ENCODE measurements at places on chromosomes 6 and 20.

DNA sequence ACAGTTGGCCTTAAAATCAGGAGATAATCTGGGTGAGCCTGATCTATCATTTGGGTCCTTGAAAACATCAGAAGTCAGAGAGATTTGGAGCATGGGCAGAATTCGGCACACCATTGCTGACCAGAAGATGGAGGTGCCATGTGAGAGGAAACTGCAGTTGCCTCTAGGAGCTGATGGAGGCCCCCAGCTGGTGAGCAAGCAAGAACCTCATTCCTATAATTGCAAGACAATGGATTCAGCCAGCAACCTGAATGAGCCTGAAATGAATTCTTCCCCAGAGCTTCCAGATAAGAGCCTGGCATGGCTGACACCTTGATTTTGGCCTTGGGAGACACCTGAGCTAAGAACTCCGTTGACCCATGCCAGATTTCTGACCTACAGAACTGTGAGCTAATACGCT is 76.3 kb upstream of the FYN start:
- no peak for DNase-seq

GRCh38 chr6:107822176-107823046 is 1.7 kb downstream of the SCML4 start:
- DNase-seq: no peak

- DNase-seq: no peak
These were observed 276.0 kb downstream of the GJA1 start for GRCh38 chr6:121711472-121711871.

DNA sequence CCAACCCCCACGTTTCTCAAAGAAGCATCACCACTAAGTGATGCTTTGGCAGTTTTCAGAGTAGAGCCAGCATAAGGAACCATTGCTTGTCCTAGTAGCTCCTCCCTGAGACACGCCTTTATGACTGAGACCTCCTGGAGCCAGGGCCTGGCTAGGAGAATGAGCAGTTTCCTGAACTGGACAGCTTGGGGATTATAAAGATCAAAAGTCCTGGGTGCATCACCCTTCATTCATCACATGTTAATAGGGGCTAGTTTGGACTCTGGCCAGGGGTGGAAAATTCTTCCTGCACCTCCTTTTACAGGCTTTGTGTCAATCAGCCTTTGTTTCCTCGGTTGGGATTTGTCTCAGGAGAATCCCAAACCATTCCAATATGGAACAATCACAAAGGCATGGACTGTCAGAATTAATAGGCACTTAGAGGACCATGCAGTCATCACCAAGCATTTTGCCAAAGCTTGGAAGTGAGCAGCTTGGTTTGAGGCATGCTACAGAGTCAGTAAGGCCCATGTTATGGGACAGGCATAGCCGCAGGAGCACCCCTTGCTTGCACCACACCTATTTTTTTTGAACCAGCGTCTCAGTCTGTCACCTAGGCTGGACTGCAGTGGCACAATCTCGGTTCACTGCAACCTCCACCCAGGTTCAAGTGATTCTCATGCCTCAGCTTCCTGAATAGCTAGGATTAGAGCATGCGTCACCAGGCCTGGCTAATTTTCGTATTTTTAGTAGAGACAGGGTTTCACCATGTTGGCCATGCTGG is 64.9 kb upstream of the TGM3 start:
- DNase-seq: no peak

- DNase-seq: no peak
These were observed 333.7 kb downstream of the CDH4 start for GRCh38 chr20:61585764-61586163.

DNA sequence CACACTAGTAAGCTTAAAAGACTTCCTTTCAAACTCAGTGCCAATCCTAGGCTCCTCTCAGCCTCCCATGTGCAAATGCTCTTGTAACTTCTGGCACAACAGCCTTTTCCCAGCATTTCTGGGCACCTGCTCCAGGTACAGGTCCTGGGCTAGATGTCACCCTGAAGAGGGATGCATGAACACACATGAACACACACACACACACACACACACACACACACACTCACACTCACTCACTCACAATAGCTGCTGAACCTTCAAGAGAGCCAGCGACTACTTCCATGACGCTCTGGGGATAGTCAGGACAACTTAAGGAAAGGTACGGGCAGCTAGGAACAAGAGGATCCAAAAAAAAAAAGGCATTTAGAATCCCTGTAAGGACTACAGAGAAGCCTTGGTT is 122.8 kb downstream of the INSM1 start:
- DNase-seq: no peak

DNA sequence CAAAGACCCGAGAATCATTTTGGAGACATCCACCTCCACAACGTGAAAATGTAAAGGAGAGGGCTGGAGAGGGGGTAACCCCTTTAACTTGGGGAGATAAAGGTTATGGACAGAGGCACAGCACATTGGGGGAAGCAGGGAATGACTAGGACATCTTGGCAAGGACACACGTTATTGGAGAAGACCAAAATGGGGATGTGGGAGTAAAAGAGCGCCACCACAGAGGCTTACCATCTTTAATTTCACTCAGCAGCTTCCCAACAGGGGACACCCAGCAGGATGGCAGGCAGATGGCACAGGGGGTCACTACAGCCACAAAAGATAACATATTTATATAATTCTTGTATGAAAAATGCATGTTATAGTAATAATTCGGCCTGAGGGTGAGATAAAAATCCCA is 9.8 kb downstream of the C6orf52 start:
- no peak for DNase-seq

DNA sequence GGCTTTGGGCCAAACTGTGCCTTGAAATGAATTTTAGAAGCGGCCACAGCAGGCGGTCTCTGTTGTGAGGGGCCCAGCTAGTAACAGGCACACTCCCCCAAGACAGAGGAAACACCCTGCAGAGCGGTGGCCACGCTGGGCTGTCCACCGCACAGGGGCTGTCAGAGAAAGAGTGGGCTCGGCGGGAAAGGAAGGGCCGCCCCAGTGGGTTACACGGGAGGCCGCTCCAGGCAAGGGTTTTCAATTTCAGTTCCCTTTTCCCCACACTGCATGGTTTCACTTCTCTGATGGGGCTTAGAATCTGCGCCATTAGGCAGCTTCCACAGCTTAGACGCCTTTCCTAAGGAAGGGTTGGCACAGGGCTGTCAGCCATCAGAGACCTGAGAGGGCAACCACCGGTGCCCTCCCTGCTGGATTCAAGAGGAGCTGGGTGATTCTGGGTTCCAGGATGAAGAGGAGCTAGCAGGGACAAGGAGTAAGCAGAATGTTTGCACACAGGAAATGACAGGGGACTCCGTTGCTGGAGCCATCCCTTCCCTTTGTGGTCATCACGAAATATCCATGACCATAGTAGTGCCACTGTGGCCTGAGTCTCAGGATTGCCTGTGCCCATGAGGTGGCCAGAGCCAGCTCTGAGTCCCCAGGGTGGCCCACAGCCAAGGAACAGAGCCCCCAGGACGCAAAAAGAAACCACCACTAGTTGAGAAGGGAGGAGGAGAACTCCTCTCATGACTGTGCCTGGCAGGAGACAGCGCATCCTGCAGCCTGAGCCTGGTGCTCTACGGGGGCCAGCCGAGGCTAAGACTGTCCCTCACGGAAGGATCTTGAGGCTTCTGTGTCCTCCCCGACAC is 282.7 kb downstream of the NRN1 start:
- DNase-seq: no peak

DNA sequence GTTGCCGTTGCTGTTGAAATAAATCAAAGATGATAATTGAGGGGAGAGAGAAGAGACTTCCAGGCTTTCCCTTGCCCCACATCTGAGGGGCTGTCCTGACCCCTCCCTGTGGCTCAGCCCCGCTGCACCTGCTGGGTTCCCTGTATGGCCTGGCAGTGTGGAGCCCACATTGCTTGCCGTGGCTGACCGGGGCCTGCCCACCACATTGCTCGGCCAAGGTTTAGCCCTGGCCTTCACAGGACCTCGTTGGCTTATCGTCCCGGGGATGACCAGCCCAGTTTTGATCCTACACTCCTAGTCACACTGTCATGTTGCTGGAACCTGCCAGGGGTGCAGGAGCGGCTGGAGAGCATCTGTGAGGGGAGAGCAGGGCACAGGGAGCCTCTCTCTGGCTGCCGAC is 102.4 kb downstream of the CDH4 start:
- no peak for DNase-seq

DNA sequence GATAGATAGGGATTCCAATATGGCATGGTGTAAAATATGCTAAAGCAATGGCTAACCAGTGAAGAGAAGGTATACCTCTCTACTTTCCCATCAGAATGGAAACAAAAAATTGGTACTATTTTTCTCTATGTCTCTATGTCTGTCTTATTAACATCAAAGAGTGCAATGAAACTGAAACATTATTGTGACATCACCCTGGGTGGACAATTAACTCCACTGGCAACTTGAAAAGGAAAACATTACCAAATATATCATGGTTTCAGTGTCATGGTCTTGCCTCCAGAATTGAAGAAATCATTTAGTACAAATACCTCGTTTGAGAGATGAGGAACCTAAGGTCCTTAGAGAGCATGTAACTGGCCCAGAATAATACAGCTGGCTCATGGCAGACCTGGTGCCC is 1132.5 kb upstream of the MAP3K7 start:
- DNase-seq: no peak

GRCh38 chr6:19399406-19399805 is 437.8 kb upstream of the ID4 start:
- DNase-seq: no peak

GRCh38 chr6:55516736-55517135 is 62.3 kb downstream of the HMGCLL1 start:
- no peak for DNase-seq

GRCh38 chr20:4091490-4092479 is 76.4 kb upstream of the RNF24 start:
- DNase-seq: no peak

- DNase-seq: no peak
These were observed 15.0 kb upstream of the IFNGR1 start for GRCh38 chr6:137233911-137234863.

DNA sequence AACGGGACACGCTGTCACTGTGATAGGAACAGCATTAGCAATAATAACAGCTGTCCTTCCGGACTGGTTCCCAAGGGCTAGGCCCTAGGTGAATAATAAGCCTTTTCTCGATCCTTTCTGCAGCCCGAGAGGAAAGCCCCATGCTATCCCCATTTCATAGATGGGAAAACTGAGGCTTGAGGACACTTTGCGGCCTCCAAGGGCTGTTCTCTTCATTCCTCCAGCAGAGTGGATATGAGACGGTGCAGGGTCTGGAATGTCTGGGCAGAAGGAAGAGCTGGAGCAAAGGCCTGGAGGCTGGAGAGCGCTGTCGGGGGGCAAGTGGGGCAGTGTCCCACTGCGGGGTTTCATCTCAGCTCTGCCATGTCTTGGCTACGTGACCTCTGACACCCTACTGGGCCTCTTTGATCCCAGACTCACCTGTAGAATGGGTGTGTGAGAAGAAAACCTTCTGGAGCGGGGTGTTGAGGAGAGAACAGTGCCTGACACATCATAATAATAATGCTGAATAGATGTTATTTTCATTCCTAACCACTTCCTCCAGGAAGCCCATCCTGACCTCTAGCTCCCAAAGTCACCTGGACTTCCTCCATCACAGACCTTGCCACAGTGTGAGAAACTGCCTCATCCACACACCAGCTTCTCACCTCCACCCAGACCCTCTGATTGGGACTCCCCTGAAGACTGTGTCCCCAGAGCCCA is 74.8 kb downstream of the CEBPB start:
- no peak for DNase-seq

GRCh38 chr20:2752567-2753460 is 47.6 kb downstream of the CPXM1 start:
- no peak for DNase-seq

- no peak for DNase-seq
These were observed 359.4 kb downstream of the ADGRB3 start for GRCh38 chr6:68994521-68994920.

DNA sequence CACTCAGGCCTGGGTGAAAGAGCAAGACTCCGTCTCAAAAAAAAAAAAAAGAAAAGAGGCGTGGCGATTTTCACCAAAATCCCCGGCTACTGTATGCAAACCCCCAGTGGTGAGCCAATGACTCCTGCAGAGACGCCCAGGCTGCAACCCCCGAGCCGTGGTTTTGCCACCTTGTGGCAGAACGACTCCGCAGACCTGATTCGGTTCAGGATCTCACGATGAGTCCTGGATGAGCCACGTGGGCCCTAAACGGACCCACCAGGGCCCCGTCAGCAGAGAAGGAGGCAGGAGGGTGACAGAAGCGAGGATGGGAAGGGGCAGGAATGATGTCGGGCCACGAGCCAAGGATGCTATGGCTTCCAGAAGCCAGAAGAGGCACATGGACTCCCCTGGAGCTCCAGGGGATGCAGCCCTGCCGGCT is 42.5 kb downstream of the SLC2A4RG start:
- no peak for DNase-seq

DNA sequence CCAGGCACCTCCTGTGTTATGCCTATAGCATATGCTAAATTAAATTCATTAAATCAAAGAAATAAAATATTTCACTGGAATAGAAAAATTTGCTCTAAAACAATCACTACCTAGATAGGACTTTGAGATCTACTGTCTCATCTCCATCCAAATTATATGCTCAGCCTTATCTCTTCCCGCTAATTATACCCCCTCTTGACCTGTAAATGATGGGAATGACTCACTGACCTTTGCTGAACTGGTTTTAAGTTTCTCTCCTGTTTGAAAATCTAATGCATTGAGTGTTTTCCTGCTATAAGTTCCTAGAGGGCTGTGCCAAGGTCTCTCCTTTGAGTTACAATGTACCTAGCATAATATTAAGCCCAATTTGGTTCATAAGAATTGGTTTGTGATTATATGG is 110.1 kb downstream of the BMP2 start:
- no peak for DNase-seq

GRCh38 chr6:121090492-121090891 is 243.8 kb downstream of the TBC1D32 start:
- DNase-seq: no peak

DNA sequence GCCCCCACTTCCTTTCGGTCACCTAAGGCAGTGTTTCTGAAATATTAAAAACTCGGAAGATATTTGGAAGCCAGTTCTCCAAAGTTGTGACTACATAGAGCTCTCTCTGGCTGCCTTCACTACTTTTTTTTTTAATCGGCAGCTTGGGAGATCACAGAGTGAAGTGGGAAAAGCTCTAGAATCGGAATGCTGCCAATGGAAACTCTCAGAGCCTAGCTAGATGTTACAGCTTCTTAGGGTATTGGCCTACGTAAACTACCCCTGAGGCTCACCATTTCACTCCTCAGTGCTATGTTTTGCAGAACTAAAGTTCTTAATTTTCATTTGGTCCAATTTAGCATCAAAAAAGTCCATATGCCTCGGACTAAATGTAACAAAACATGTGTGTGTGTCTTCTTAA is 14.5 kb downstream of the SERPINB1 start:
- no peak for DNase-seq

- DNase-seq: no peak
These were observed 175.5 kb downstream of the EPM2A start for GRCh38 chr6:145559836-145560235.
